Dermis blood vessel endothelial cell (primary cell): ENCODE measurements at places on chromosomes 11 and 22. TPM values are rescaled to one million over a fixed set of nuclear protein-coding genes. Genes with fewer than 3 reads are reported as not detected.

The AGBL2 gene
- 0.17 and 0.23 TPM in 2 replicates for total RNA-seq

The HBB gene
- total RNA-seq, result not detected in 2 replicates

The MAPK8IP2 gene
- 0.34 and 0.51 TPM in 2 replicates for total RNA-seq

The SCO2 gene
- total RNA-seq, result 2.3 and 5.6 TPM in 2 replicates

DNA sequence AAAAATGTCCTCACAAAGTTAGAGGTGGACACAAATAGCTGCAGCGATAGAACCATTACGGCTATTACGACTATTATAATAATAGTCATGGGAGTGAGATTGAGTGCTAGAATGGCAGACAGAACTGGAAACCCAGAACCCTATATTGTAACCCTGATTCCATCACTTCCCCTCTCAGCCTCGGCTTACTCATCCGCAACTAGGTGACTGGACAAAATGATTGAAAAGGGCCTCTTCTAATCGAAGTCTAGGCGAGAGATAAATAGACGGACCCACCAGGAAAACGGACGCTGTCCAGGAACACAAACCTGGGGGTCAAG, 629 bp downstream of the PSMA1 start:
- no peak for DNase-seq

DNA sequence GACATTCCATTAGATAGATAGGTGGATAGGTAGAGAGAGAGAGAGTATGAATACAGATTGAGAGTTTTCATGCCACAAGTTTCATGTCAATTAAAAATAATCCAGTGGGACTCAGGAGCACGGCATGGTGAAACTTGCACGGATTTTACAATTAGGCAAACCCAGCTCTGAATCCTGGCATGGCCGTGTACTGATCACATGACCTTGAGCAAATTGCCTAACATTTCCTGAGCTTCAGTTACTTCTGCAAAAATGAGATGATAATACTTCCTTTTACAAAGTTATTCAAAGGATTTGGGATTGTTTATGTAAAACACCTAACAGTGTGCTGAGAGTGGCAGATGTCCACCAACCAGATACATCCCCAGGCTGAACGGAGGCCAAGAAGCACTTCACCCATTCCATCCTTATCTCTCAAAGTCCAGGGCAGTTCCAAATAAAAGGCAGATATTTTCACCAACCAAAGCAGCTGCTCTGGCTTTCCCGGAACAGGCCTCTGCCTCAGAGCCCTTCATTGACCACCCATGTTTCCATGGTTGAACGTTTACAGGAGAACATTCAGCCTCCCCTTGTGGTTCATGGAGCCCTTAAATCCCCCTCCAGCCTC, 17.9 kb downstream of the APLNR start:
- DNase-seq, result no peak

DNA sequence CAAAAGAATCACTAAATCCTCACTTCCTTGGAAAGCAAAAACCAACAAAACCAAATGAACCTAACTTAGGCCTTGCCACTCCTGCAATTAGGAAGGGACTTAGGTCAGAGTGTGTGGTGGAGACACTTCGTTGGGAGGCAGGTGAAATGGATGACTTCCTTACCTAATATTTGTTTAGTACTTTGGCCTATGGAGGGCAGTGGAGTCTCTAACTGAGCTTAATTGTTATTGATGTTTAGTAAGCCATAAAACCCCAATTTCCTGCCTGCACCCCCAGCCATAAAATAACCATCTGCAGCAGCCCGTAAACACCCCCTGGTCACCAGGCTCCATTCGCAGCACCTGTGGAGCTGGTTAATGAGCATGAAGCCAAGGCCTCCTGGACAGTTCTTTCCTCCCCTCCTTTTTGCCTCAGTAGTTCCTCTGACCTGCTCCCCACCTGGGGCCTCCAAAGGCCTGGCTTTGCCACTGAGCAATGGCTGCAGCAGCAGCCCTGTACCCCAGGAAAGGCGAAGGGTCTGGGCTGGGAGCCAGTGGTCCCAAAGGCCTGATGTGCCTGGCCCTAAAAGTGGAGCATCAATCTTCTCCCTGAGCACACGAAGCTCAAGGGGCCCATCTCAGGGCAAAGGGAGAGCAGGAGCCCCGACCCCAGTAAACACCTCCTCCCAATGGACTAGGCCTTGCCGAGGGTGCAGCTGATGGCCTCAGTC, 15.6 kb upstream of the SYT13 start:
- no peak for DNase-seq

- no peak for DNase-seq
Observed at GRCh38 chr11:134569195-134569594, 157.2 kb upstream of the B3GAT1 start.

DNA sequence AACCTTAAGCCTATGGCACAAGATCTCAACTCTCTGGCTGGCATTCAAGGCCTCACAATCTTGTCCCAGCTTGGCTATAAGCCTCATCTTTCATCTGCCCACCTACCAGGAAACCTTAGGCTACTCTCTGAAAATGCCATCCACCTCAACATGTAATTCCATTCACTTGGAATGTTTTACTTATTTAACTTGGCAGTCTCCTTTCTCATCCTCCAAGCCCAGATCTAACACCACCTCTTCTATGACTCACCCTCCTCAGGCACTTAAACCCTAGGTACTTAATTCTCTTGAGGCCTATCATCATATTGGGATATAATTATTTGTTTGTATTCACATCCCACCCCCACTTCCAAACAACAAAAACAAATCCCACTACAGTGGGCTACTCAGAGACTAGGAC, 15.0 kb downstream of the POGLUT3 start:
- DNase-seq, result no peak
